Activated T-cell treated with anti-CD3 and anti-CD28 coated beads, Interleukin-2, amount 50 U/mL, for 24 hours (primary cell): ENCODE measurements at places on chromosomes 12 and 14.

GRCh38 chr12:9761419-9761781 is 699 bp upstream of the CD69 start:
- no peak for DNase-seq

- no peak for DNase-seq
These were observed 336.8 kb downstream of the LRIG3 start for GRCh38 chr12:58583529-58583928.

DNA sequence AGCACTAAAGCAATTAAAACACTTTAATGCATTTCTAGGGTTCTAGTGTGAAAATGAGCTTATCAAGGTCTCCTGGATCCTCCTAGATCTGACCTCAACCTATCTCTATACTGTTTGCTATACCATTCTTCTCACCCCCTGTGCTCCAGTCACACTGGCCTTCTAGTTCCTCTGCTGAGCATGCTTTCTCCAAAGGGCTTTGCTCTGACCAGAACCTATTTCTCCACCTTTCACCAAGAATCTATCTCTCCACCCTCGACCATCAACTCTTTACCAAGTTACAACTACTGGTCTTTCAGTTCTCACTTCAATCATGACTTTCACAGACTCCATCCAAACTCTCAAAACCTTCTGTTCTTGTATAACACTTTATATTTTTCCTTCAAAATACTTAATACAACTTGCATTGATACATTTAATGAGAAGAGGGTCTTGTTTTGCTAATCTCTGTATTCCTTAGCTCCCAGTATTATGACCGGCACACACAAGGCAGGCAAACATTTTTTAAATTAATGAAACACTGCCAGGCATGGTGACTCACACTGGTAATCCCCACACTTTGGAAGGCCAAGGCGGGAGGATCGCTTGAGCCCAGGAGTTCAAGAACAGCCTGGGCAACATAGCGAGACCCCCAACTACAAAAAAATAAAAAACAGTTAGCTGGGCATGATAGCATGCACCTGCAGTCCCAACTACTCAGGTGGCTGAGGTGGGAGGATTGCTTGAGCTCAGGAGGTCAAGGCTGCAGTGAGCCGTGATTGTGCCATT is 22.8 kb downstream of the PPP1R12A start:
- no peak for DNase-seq

DNA sequence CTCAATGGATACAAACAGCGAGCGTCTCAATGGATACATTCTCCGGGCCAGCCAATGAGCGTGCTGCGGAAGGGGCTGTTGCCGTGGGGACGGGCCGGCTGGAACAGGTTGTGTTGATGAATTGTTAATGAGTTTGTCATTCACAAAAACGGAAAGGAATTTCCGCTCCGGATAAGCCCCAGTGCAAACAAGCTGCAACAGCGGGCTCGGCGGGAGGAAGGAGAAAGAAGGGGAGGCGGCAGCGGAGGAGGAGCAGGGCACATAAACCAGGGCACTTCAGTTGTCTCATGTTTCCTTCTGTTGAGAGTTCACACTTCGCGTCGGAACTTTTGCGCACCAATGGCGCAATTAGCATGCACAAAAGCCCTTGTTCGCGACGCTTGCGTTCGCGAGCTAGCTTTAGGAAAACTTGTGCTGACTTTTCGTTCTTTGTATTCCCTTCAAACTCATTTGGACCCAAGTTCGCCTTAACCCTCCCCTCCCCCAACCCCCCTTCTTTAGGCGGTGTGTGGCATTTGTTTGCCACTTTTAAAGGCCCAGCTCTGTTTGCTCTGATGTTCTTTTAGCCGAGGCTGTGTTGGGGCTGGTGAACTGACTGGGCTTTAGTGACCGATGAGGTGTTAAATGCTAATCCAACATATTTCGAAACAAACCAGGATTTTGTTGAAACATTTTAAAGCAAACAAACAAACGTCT is at the start of gene DUSP6:
TSS of gene DUSP6 (minus strand) at position 10 of the 696 bp plus-strand sequence. CDS start 462 bp downstream, outside the sequence.
- DNase-seq = peak; percentile 88

GRCh38 chr12:64194333-64195149 is 27.6 kb downstream of the KICS2 start:
- no peak for DNase-seq

GRCh38 chr12:45532113-45532512 is 197.4 kb upstream of the ARID2 start:
- no peak for DNase-seq

DNA sequence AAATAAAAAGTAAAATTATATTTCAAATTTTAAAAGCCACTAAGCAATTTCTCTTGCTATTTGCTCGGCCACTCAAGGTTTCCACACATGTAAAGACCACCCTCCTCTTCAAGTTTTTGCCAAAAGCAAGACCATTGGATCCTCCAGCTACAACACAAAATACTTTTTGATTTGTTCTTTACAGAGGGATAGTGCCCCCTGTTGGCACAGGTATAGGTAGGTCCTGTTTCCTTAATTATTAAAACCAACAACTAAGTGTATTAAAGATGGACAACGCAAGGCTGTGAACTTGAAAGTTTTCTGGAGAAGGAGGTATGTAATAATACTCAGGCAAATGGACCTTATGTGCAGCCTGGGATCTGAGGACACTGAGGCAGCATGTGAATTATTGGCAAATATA is 23.8 kb downstream of the ATP6V1D start:
- no peak for DNase-seq

DNA sequence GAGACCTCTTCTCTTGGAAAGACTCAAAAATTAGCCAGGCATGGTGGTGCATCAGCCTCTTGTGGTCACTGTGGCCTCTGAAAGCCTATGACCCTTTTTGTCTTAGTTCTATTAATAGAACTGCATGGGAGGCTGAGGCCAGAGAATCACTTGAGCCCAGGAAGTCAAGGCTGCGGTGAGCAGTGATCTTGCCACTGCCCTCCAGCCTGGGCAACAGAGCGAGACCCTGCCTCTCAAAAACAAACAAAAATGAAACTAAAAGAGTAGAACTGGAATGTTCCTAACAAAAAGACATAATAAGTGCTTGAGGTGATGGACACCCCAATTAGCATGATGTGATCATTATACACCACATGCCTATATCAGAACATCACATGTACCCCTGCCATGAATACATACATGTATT is 197.0 kb upstream of the EEA1 start:
- no peak for DNase-seq

DNA sequence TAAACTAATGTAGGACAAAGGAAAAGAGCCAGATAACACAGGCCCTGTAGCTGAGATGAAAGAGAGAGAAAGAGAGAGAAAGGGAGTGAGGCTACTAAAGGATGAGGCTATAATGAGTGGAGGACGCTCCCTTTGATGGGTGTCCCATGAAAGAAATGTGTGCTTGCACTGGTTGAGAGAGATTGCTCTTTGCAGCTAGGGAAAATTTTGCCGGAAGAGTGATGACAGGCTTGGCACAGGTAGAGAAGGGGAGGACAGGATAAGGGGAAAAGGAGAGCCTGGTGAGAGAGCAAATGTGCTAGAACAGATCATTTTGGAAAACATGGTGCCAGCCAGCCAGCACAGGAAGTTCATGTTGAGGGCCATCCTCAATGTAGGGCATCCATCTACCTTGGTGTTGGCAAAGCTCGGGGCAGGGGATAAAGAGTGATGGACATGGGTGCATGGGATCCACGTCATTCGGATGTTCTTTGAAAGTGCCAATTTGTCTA is 248.6 kb downstream of the BTG1 start:
- DNase-seq = no peak

- no peak for DNase-seq
These were observed 433.8 kb downstream of the FUT8 start for GRCh38 chr14:65846196-65846868.

DNA sequence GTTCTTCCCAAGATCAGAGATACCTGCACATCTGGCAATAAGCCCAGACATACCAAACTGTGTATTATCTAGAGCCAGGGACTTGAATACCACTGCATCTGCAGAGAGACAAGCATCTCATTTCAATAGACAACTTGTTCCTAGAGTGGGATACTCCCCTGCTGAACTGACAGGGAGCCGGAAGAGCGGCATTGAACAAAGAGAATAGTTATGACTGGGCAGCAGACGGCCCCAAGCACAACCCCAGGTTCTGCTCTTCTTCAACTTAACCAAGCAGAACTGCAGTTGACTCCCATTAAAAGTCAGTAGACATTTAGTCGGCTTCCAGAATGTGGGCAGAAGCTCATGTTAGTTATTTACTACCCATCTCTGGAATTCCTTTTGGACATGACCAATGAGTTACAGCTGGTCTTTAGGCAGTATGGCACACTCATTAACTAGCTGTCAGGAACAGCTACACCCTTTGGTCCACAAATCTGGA is 112.9 kb downstream of the HMGA2 start:
- no peak for DNase-seq

GRCh38 chr12:104649217-104649824 is 192.6 kb downstream of the CHST11 start:
- no peak for DNase-seq

DNA sequence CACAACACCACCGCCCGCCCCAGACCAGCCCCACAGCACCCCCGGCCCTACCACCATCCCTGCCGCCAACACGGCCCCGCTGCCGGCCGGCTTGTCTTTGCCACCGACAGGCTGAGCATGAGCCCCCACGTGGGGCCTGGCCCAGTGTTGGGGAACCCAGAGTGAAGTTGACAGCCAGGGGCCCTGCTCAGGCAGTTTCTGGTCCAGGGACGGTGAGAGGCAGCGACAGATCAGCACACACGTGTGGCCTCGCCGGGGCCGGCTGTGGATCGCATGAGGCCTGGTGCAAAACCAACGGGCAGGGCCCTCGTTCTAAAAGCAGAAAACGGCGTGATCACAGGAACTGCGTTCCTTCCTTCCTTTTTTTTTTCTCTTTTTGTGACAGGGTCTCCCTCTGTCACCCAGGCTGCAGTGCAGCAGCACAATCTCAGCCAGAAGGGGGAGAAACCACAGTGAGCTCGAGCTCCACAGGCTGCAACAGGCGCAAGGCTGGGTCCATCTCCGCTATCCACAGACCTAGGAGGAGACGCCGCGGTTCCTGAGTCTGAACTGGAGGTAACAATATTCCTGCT is 50.5 kb upstream of the FBRSL1 start:
- DNase-seq = peak; percentile 58

GRCh38 chr12:131280426-131280825 is 326.7 kb downstream of the ADGRD1 start:
- no peak for DNase-seq

DNA sequence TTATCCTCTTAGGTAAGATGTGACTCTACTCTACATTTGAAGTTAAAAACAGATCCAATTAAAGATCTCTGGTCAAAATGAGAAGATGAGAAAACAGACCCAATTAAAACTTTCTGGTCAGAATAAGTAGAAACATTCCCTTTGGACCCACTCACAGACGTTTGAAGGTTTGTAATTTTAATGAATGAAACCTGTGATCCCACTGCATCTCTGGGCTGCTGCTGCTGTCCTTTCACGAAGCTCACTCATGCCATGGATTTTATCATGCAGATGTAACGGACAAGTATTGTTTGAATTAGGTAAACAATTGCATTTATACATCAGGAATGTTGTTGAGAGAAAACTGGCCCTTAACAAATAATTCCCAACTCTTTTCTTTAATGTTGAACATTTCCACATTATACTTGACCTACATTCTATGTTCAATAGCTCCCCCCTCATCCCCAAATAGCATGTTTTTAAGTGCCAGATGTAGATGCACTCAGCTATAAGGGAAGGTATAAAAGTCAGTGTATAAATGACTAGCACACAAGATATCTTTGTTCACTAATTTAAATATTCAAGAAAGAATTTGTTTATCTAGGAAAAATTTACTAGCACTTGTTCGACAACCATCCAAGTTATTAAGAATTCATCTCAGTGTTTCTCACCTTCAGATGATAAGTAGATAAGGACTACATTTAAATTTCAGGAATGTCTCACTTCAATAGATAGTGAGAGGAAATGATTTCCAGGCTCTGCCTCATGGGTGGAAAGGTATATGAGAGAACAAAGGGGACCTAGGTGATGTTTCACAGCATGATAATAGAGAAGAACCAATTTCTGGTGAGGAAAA is 202.3 kb upstream of the LMNTD1 start:
- no peak for DNase-seq

- no peak for DNase-seq
These were observed 22.9 kb downstream of the SYNE3 start for GRCh38 chr14:95493503-95493902.

DNA sequence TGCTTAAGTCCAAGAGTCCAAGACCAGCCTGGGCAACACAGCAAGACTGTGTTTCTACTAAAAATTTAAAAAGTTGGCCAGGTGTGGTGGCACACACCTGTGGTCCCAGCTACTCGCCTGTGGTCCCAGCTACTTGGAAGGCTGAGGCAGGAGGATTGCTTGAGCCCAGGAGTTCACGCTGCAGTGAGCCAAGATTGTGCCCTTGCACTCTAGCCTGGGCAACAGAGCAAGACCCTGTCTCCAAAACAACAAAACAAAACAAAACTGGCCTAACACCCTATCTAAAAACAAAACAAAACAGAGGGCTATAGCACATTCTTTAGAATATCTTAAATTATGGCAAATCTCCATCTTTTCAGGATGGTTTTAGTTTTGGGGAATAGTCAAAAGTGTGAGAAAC is 3.1 kb upstream of the LYZ start:
- no peak for DNase-seq

DNA sequence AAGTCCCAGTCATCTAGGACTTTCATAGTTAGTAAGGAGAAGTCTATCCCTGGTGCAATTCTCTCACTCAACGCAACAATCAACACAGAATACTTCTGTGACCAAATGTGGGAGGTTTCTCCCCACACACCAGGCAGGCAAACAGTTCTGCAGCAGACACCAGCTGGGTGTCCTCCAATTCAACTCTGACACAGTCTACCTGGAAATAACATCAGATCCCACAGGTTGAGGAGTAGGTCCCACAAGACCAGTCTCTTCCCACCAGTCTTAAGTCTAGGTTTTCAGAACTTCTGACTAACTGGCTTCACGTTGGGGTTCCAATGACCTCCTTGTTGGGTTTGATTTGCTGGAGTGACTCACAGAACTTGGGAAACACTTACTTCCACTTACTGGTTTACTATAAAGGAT is 14.8 kb downstream of the ACOT6 start:
- no peak for DNase-seq
